ENCODE measurements at places on chromosomes 11 and 22.

- no peak for DNase-seq
These were observed 152.3 kb downstream of the TMEM135 start for GRCh38 chr11:87190071-87190470.

DNA sequence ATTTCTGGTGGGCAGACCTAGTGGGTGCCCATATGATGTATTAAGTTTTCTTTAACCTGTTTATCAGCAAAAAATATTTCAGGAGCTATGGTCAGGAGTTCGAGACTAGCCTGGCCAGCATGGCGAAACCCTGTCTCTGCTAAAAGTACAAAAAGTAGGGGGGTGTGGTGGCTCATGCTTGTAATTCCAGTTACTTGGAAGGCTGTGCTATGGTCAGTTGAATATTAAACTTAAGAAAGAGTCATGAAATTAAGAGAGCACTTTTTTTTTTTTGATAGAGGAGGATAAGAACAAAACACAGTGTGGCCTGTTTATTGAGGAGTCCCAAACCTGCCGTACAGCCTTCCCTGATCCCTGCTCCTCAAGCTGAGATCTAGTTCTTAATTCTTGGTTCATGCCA lies 29.8 kb downstream of the OR6Q1 start:
- DNase-seq: no peak

- no peak for DNase-seq
These were observed 53.4 kb downstream of the NCAPD3 start for GRCh38 chr11:134170177-134170918.

- no peak for DNase-seq
These were observed 49.9 kb upstream of the LDLRAD3 start for GRCh38 chr11:35893796-35894475.

- DNase-seq: no peak
These were observed 540.9 kb downstream of the RAB38 start for GRCh38 chr11:87634331-87634730.

DNA sequence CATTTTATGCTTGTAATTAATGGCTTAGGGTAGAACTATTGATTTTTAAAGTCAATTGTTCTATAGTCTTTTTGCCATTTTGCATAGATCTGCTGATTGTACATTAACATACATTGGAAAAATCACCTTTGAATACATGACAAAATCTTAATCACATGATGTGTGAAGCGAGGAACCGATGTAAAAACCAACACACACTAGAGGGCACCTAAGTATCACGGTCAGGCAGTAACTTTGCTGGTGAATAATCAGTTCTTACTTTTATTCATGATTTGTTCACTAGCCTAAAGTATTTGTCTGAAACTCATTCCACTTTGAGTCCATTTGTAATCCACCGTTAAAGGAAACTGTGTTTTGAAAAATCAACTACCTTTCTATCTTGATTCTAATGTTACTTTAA lies 28.2 kb downstream of the JHY start:
- no peak for DNase-seq

GRCh38 chr11:122342089-122342744 lies 226.2 kb upstream of the BLID start:
- no peak for DNase-seq

DNA sequence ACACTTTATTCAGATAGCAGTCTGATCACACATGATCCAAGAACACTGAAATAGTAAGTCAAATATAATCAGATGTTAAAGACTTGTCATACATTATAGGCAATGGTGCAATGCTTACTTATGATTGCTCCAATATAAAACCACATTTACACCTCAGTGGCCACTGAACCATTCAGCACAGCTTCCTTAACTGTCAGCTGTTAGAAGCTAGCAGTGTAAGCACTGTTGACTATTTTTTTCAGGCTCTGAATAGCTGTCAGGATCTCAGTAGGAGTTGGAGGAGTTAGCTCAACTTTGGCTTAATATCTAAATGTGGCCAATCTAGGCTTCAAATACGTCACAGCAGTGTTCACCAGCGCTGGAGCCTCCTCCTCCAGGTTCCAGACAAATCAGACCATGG lies 36.6 kb downstream of the METTL15 start:
- no peak for DNase-seq

DNA sequence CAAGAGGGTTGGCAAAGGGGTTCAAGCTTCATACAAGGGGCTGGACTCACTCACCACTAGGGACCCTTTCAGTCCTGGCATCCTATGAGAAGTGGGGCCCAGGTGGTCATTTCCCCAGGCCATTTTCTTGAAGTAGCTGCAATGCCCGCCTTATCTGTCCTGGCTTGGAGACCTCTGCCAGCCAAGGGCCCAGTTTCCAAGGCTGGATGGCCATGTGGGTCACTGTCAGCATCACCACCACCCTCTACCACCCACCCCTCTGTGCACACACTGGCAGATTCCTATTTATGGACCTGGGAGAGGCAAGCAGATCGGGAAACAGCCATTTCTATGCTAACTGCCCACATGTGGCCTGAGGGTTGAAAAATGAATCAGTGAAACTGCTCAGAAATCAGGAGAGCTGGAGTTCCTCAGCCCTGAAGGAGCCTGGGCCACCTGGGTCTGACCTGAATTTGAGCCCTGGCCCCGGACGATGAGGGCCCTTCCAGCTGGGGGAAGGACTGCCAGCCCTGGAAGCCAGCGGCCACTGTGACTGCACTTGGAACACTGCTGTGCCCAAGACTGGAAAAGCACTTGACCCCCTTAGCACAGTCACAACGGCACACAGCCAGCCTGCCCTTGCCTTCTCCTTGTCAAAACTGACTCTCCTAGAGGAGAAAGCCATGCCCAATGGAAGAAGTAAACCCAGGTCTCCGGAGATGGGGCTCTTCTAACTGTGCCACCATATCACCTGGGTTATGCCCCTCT lies 442.2 kb downstream of the BUD13 start:
- no peak for DNase-seq

GRCh38 chr22:44574057-44574639 lies 76.1 kb upstream of the RTL6 start:
- no peak for DNase-seq

DNA sequence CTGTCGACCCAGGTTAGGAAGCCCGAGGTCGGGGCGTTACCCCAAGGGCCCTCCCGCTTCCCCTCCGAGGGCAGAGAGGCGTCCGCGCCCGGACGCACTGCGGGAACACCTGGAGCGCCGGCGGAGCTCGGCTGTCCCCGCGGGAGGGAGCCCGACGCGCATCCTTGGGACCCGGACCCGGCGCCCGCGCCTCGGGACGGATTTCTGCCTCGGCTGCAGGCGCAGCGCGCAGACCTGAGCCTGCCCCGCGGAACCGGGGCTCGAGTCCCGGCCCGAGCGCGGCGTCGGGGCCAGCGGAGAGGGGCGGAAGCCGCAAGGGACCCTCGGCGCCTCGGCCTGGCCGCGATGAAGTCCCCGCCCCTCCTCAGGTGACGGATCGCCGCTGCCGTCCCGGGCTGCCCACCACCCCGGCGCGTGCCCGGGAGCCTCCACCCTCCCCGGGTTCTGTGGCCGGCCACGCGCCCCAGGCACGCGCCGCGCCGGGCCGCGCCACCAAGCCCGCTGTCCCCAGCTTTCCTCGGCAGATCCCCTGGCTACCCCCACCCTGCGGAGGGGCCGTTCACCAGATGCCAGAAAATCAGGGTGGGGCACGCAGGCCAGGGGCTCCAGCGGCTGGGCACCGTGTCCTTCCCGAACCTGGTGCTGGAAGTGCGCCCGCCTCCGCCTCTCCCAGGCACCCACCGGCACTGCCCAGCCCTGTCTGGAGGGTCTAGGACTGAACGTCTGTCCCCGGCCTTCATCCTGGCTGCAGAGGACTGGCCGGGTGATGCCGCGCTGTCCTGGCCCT lies 410 bp downstream of the GLB1L3 start:
- no peak for DNase-seq

GRCh38 chr22:44956840-44957767 lies 52.7 kb downstream of the PHF21B start:
- no peak for DNase-seq

- peak; percentile 73 for DNase-seq
These were observed at the start of gene PPFIBP2 for GRCh38 chr11:7513234-7514098. Gene PPFIBP2 (plus strand): TSS chr11:7513999. CDS start chr11:7549476, 35,477 bp downstream.
